ENCODE measurements at places on chromosomes 2 and 18.

GRCh38 chr18:55764386-55764785, 176.4 kb upstream of the TCF4 start:
- DNase-seq: no peak

DNA sequence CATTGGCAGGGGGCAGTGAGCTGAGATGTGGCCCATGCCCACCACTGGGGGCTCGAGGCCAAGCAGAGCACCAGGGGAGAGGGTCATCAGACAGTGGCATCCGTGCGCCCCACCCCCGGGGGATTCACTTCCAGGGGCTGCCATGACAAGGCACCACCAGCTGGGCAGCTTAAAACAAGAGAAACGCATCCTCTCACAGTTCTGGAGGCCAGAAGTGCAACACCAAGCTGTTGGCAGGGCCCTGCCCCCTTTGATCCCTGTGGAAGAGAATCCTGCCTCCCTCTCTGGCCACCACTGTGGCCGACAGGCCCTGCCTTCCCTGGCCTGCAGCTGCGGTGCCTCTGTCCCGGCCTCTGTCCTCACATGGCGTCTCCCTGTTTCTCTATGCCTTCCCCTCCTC, 187.7 kb upstream of the ID2 start:
- no peak for DNase-seq

- DNase-seq: no peak
These were observed 95.0 kb downstream of the MSH2 start for GRCh38 chr2:47497843-47498460.

- no peak for DNase-seq
These were observed 159.7 kb upstream of the FBXO11 start for GRCh38 chr2:48066000-48066399.

DNA sequence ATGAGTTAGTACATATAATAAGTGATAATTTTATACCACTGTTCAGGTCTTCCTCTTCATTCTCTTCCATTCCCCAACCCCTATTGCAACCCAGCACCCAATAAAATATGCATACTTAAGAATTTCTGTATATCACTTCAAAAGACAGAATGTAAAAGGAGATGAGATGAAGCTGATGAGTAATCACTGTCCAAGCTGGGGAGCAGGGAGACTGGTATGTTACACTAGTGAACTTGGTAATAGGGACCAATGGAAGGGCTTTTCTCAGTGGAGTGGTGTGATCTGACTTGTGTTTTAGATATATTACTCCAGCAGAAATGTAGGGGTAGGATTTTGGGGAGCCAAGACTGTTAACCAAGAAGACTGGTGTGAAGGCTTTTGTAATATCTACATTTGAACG, 18.0 kb upstream of the ARHGAP28 start:
- no peak for DNase-seq

- DNase-seq: no peak
These were observed 4.9 kb upstream of the TTC21B start for GRCh38 chr2:165958313-165958960.

- DNase-seq: no peak
These were observed 56.4 kb upstream of the KCNG2 start for GRCh38 chr18:79741362-79741700.

GRCh38 chr2:8456151-8457091, 225.4 kb upstream of the ID2 start:
- DNase-seq: peak; percentile 55

GRCh38 chr2:8541223-8541622, 140.6 kb upstream of the ID2 start:
- no peak for DNase-seq

DNA sequence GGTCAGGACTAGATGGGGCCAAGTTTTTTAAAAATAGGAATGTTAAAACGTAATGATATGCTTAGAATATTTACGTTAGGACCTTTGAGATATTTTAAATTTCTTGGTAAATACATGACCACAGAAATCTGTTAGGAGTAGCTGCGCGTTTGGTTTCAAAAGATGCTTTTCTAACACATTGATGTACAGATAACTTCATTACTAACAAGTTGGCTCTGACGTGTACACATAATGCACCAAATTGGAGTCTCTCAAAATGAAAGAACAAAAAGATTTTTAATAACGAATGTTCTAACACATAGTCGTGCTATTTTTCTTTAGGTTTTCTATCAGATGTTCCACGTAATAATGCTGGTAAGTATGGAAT, 608 bp downstream of the PHOSPHO2 start:
- no peak for DNase-seq

DNA sequence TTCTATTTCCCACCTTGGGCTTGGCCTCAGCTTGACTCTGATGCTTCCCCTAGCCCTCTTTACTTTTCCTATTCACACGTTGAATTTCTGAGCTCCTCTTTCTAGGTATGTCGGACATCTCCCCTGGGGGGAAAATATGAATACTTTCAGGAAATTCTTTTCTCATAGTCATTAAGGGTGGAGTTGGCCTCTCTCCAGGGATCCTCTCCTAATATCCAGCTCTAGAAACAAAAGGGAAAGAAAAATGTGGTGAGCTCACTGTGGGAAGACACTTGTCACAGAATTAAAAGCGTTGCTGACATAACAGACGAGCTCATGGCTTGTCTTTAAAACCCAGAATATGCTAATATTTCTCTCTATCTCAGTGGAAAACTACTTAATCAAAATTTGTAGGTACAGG, 132.7 kb upstream of the MEX3C start:
- no peak for DNase-seq

DNA sequence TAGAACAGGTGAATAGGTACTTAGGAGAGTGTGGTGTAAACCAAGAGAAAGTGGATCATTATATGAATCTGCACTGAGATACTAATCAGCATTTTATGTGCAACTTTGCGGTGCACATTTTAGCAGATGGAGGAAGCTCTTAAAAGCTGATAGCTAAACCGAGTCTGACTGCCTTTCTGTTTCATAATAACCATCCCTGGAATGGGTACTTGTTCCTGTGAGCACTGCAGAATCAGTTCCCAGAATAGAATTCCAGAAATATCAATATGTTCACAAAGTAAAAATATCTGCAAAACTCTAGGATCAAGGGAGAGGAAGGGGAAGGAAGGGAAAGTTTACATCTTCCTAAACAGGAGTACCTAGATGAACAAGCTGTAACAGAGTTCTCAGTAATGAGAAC, 432.2 kb upstream of the HNRNPA3 start:
- DNase-seq: no peak

DNA sequence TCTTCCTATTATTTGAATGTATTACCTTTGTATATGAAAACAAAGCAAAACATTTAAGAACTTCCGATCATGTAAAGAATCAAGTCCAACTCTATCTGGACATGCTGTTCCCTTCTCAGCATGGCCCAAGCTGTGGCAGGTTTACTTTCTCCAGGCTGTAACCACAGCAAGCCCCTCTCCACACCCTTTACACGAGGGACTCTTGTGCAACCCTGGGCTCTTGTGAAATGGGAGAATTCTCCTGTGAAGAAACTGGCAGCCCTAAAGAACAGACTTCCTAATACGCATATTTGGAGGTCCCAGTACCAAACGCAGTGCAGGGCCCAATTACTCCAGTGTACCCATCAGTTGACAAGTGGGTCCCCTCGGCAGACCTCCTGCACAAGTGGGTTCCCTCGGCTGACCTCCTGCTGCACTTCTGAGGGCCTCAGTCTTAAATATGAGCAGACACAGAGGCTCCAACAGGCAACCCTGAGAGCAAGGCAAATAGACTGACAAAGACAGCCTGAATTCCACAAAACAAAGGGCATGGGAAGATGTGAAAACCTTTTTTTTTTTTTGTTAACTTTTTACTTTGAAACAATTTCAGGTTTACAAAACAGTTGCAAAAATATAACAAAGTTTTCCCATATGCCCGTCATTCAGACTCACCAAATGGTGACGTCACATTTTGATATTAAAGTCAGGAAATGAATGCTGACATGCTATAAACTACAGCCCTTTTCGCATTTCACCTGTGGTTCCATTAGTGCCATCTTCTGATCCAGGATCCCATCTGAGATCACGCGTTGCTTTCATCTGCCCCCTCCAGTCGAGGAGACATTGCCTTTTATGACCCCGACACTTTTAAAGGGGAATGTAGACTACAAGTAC, 78.2 kb downstream of the FBXO15 start:
- no peak for DNase-seq

DNA sequence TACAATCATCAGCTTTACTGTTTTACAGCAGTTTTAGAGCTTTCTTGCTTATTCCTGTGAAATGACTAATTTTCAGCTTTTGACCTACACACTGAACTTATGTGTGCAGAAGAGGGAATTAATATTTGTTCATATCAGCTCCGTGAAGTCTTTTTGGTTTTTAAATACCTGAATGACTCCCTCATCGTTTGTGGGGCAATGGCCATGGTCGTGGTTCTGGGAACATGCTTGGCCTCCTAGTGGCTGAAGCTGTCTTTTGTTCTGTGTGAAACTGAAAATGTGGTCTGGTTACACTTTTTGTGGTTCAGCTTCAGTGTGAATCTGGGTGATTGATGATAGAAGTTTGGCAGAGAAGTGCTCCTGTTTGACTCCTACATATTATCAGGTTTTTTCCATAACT, 408.1 kb downstream of the THSD7B start:
- no peak for DNase-seq

GRCh38 chr2:238988105-238988504, 140.2 kb downstream of the TWIST2 start:
- no peak for DNase-seq

GRCh38 chr2:240957656-240958365, 40.6 kb upstream of the SNED1 start:
- DNase-seq: no peak

GRCh38 chr2:153474876-153475435, 3.6 kb downstream of the RPRM start:
- no peak for DNase-seq

GRCh38 chr2:238727585-238728329, 120.1 kb upstream of the TWIST2 start:
- DNase-seq: no peak

DNA sequence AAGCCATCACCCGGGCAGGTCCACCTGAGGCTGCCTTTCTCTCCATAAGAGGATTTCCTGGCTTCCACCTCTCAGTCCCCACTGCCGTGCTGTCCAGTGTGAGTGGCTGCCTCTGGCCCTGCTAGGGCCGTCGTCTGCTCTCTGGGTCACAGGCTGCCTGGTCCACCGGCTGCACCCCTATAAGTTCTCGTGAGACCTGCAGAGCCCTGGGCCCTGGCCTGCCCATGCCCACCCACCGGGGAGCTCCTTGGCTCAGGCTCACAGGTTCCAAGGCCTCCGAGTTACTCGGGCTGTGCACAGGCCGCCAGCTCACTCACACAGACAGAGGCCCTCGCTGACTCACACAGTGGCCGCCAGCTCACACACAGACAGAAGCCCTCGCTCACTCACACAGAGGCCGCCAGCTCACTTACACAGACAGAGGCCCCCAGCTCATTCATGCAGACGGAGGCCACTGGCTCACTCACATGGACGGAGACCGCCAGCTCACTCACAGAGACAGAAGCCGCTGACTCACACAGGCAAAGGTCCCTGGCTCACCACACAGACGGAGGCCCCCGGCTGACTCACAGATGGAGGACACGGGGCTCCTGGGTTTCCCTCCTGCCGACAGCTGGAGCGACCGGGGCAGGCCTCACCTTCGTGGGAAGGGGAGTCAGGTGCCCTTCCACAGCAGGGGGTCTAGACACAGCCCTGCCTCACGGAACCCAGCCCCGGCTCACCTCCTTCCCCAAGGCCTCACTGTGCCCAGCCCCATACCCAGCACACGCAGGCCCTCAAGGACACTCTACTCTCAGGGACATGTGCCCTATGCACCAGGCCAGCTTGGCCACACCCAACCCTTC, 334.1 kb upstream of the MYT1L start:
- no peak for DNase-seq

GRCh38 chr18:45686891-45687611, 36.9 kb upstream of the SLC14A1 start:
- DNase-seq: peak; percentile 68

- no peak for DNase-seq
These were observed 10.5 kb downstream of the MAP3K2 start for GRCh38 chr2:127377262-127377661.

- no peak for DNase-seq
These were observed 639.9 kb upstream of the PIK3C3 start for GRCh38 chr18:41315134-41315533.

- DNase-seq: no peak
These were observed 123.6 kb upstream of the NETO1 start for GRCh38 chr18:72991379-72991778.

DNA sequence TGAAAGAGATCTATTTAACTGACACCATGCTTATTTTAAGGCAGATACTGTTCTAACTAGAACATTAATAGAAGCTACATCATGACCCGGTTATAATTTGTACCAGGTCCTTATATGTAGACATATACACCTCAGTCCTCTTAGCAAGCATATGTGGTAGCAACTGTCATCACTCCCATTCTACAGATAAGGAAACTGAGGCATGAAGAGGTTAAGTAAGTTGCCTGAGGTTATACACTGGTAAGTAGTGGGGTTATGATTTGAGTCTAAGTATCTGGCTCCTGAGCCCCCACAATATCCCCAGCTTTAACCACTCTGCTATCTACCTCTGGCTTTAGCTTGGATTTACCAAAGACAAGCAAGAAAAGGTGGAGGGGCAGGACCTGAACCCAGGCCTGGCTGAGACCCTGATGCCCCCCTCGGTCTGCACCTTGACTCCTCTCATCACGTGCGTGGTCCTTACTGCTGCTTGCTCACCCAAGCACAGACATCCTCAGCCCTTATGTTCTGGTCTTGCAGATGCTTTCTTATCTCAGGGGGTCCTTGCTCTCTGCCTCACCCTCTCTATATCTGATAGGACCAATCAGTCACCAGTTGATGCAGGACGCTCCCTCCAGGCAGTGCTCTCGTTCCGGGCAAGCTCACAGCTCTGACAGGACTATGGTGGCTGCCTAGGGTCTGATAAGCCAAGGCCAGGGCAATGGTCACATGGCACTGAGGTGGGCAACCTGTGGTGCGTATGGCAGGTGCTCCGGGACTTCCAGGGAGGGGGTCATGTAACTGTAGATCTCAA, 4.0 kb downstream of the DYSF start:
- no peak for DNase-seq

DNA sequence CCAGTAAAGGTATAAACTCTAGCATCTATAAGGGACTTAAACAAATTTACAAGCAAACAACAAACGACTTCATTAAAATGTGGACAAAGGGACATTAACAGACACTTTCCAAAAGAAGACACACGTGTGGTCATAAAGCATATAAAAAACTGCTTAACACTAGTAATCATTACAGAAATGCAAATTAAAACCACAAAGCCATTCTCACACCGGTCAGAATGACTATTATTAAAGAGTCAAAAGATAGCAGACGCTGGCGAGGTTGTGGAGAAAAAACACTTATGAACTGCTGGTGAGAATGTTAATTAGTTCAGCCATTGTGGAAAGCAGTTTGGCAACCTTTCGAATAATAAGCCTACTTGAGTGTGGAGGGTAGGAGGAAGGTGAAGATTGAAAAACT, 217.1 kb upstream of the DLGAP1 start:
- DNase-seq: no peak

- DNase-seq: no peak
These were observed 3.6 kb downstream of the METTL21A start for GRCh38 chr2:207621501-207622039.
